Esophagus squamous epithelium (tissue), 5 donors: ENCODE measurements at places on chromosomes 4 and X. TPM values are rescaled to one million over a fixed set of nuclear protein-coding genes. Genes with fewer than 3 reads are reported as not detected.

DNA sequence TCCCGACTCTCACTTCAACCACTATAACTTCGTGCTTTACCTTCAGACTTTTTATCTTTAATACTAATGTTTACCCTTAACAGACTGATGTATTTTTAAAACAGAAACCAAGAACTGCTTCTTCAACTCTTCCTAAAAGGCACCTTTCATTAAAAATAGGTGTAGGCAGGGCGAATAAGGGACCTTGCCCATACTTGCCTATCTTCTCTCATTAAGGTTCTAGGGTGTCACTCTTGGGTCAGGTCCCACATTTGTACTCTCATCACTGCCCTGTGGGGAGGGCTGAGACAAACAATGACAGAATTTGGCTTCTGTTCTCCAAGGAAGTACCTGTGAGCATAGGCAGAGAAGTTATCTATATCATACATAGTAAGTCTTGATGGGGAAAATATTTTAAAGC is 69.7 kb downstream of the ANKRD50 start:
- no peaks in the 10 kb centered on the region for H3K27me3 ChIP-seq
- H3K27ac ChIP-seq: peak overlapping the region; percentile 51
- no peaks in the 10 kb centered on the region for H3K36me3 ChIP-seq
- no peak for DNase-seq
- no peak overlapping the region for H3K4me3 ChIP-seq

- no peaks in the 10 kb centered on the region for H3K4me1 ChIP-seq
- no peaks in the 10 kb centered on the region for H3K27me3 ChIP-seq
- DNase-seq: no peak
Measured at GRCh38 chr4:170138580-170139194, 48.9 kb upstream of the AADAT start.

DNA sequence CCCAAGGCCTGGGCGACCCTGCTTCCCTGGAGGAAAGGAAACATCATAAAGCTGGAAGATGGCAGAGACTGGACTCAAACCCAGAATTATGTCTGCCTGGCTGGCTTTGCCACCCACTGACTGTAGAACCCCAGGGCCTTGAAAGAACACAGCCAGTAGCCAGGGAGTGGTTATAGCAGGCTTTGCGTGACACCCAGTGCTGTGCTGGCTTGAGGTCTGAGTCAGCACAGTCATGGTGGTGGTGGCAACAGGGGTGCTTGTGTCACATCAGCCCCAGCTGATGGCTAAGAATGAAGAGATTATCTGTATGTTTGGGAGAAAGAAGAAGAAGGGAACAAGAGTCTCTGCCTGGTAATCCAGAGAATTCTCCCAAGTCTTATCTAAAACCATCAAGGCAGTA is 178.8 kb upstream of the SPIN4 start:
- H3K4me1 ChIP-seq: no peaks in the 10 kb centered on the region
- H3K4me3 ChIP-seq: no peak overlapping the region
- H3K27ac ChIP-seq: no peak overlapping the region
- DNase-seq: no peak

DNA sequence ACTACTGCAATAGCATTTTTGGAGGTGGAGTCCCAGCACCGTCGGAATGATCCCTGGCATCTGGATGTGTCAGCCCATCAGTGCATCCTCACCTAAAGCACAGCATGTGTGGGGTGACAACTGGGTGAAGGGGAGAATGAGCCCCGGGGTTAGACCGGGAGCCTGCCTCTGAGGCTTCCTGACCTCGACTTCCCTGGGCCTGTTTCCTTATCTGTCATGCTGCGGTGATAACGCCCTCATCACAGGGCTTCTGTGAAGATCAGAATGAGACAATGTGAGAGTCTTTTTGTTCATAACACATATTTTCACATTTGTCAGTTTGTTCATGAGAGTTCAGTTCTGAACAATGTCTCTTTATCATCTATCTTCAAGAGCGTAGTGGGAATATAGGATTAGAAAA is 31.1 kb upstream of the PDLIM3 start:
- peak overlapping the region; percentile 89 for H3K27ac ChIP-seq
- H3K4me1 ChIP-seq: no peaks in the 10 kb centered on the region
- no peaks in the 10 kb centered on the region for H3K36me3 ChIP-seq

DNA sequence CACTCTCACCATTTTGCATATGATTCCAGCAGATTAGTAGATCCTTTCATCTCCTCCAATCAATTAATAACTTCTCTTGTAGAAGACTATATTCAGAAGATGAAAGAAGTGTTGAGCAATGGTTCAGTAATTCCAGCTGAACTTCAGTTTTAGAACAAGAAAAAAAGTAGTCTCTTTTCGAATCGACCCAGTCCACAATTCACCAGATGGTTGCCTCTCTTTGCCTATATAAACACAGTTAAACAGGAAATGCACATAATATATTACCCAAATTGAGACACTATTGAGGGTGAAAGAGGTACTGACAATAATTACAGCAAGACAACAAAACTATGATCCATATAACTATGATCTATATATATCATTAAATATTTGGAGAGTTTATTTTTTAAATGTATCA is 16.8 kb upstream of the FAM241A start:
- no peak overlapping the region for H3K27ac ChIP-seq
- no peak for DNase-seq
- no peaks in the 10 kb centered on the region for H3K27me3 ChIP-seq
- no peak overlapping the region for H3K4me3 ChIP-seq
- H3K36me3 ChIP-seq: no peaks in the 10 kb centered on the region
- H3K4me1 ChIP-seq: no peaks in the 10 kb centered on the region

DNA sequence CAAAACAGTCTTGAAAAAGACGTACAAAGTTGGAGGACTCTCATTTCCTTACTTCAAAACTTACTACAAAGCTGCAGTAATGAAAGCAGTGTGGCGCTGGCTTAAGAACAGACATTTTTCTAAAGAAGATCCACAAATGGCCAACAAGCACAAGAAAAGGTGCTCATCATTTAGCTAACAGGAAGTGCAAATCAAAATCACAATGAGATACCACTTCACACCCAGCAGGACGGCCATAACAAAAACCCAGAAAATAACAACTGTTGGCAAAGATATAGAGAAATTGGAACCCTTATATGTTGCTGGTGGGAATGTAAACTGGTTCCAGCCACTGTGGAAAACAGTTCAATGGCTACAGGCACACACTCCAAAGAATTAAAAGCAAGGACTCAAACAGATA is 3.3 kb downstream of the PDZD4 start:
- H3K27me3 ChIP-seq: peaks cover 7% of the 10 kb centered on the region
- no peak overlapping the region for H3K27ac ChIP-seq
- no peak for DNase-seq
- H3K4me3 ChIP-seq: no peak overlapping the region

- H3K36me3 ChIP-seq: no peaks in the 10 kb centered on the region
- no peaks in the 10 kb centered on the region for H3K27me3 ChIP-seq
- no peak overlapping the region for H3K4me3 ChIP-seq
- DNase-seq: no peak
- no peaks in the 10 kb centered on the region for H3K4me1 ChIP-seq
Measured at GRCh38 chr4:52143815-52144214, 92.7 kb downstream of the SPATA18 start.

GRCh38 chr4:186669159-186669731 is 54.4 kb downstream of the FAT1 start:
- no peaks in the 10 kb centered on the region for H3K27me3 ChIP-seq
- peaks cover 13% of the 10 kb centered on the region for H3K4me1 ChIP-seq
- H3K4me3 ChIP-seq: no peak overlapping the region

GRCh38 chr4:155529272-155529671 is 137.4 kb upstream of the GUCY1A1 start:
- H3K4me3 ChIP-seq: no peak overlapping the region
- H3K27ac ChIP-seq: no peak overlapping the region
- no peak for DNase-seq
- no peaks in the 10 kb centered on the region for H3K36me3 ChIP-seq

DNA sequence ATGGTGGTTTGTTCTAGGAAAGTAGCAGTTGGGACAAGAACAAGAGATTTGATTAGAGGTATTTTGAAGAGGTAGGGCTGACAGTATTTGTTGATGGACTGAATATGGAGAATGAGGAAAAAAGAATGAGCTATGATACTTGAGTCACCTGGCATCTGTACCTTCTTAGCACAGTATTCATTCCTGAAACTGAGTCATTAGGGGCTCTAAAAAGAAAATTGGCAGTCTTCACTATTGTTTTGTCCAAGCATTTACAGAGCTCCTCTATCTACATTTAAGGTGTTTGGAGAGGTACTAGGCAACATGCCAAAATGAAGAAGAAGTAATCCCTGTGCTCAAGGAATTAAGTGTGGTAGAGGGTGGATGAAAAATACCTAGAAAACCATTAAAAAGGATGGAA is 165.8 kb downstream of the SHROOM4 start:
- peaks cover 7% of the 10 kb centered on the region for H3K4me1 ChIP-seq
- no peak overlapping the region for H3K4me3 ChIP-seq
- DNase-seq: no peak
- H3K36me3 ChIP-seq: no peaks in the 10 kb centered on the region

- H3K36me3 ChIP-seq: no peaks in the 10 kb centered on the region
- H3K27me3 ChIP-seq: no peaks in the 10 kb centered on the region
- DNase-seq: no peak
Measured at GRCh38 chrX:39156051-39156450, 354.8 kb downstream of the MID1IP1 start.

DNA sequence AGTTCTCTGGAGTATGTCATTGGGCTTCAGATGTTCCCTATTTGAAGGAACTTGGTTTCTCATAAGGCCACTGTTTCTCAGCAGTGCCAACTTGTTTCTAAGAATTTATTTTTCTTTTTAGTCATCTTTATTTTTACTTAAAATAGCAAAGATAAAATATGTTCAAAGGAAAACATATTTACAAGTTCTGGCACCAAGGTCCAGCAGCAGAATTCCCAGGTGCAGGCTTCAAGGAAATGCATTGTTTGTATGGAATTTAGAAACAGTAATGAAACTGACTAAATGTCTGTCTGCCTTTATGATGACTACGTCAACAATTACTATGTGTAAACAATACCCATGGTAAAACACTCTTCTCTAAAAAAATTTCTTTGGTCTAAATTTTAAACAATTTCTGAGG is 109.6 kb downstream of the IL15 start:
- H3K36me3 ChIP-seq: no peaks in the 10 kb centered on the region
- DNase-seq: no peak
- H3K27ac ChIP-seq: no peak overlapping the region
- no peaks in the 10 kb centered on the region for H3K27me3 ChIP-seq

- peak overlapping the region; percentile 57 for H3K27ac ChIP-seq
- no peaks in the 10 kb centered on the region for H3K36me3 ChIP-seq
- H3K27me3 ChIP-seq: no peaks in the 10 kb centered on the region
- peak overlapping the region; percentile 52 for H3K4me3 ChIP-seq
- no peak for DNase-seq
- peaks cover 35% of the 10 kb centered on the region for H3K4me1 ChIP-seq
Measured at GRCh38 chr4:170089274-170089667, 485 bp downstream of the AADAT start.

DNA sequence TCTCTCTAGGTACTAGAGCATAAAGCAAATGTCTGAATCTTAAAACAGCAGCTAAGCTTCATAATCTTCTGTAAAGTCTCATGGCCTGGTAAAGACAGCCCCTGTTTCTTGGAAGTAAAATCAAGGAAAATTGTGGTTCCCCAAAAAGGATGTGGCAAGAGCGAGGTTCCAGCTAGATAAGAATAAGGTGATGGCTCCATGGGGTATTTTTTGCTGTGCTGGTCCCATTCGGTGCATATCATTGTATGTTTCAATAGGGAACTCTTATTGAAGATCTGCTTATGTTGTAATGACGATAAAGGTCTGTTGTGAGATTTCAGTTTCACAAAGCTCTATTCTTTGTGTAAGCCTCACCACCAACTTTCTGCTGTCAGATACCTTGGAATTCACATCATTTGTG is 316.9 kb upstream of the NOCT start:
- no peaks in the 10 kb centered on the region for H3K27me3 ChIP-seq
- no peak for DNase-seq
- H3K4me1 ChIP-seq: no peaks in the 10 kb centered on the region

DNA sequence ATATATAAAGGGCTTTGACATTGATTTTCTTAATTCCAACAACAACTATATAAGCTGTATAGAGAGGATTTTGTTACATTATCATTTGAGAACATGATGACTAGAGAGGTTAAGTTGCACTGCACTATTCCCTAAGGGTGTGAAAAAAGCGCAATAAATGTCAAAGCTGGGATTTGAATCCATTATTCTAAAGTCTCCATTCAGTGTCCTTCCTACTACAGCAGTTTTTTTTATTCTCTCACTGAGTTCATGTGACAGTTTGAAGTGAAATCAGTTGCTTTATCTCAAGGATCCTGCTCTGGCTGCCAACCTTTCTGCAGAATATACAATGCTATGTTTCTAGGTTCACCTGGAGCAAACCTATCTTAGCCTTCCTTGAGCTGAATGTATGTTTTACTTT is 177.5 kb downstream of the ANKRD50 start:
- H3K36me3 ChIP-seq: no peaks in the 10 kb centered on the region
- H3K27ac ChIP-seq: no peak overlapping the region
- DNase-seq: no peak
- no peaks in the 10 kb centered on the region for H3K4me1 ChIP-seq
- H3K27me3 ChIP-seq: no peaks in the 10 kb centered on the region
- no peak overlapping the region for H3K4me3 ChIP-seq

GRCh38 chr4:25500626-25501316 is 123.7 kb downstream of the ANAPC4 start:
- no peaks in the 10 kb centered on the region for H3K27me3 ChIP-seq
- H3K4me3 ChIP-seq: no peak overlapping the region
- H3K36me3 ChIP-seq: no peaks in the 10 kb centered on the region

DNA sequence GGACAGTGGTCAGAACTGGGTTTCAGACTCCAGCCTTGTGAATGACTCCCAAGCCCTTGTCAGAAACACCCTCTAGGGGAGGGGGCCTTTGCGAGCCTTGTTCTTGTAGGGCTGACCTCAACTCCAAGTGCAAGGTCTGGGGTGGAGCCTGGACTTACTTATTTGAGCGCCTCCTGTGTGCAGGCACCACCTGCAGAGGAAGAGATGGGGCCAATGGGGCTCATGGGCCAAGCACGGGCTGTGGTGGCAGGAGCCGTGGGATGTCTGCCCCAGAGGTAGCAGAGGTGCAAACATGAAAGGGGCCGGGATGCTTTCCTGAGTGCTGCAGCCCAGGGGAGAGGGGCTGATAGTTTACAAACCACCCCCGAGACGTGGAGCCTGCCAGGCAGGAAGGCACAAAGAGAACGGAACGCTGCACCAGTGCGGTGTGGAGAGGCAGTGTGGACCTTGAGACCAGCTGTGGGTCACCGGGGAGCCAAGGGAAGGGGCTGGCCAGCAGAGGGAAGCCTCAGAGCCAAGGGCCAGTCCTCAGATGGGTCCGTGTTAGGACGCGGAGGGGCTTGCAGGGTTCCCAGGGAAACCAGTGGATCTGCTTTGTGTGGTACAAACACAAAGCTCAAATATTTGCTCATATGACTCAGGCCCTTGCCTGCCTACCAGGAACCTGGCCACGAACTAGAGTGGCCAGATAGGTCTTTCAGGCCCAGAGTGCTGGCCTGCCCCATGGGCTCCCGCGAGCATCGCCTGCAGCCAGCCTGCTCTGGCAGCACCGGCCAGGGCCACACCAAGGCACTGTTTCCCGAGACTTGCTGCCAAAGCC is 8.7 kb upstream of the TADA2B start:
- H3K4me1 ChIP-seq: peaks cover 3% of the 10 kb centered on the region
- no peaks in the 10 kb centered on the region for H3K27me3 ChIP-seq
- H3K27ac ChIP-seq: no peak overlapping the region
- peaks cover 28% of the 10 kb centered on the region for H3K36me3 ChIP-seq

PCYT1B gene
- total RNA-seq: 3.5 TPM

TCP11X2 gene
- not detected for total RNA-seq

STIM2 gene
- total RNA-seq: 6.1 TPM

NALF2 gene
- total RNA-seq: 0.26 TPM

SPANXA2 gene
- total RNA-seq: not detected
